Fibroblast of skin of abdomen (primary cell): ENCODE measurements at places on chromosomes 12 and 14.
A peak's percentile ranks its signal among the peaks of the same experiment; 100 is the strongest.

GRCh38 chr12:62799766-62800406, 135.1 kb downstream of the PPM1H start:
- DNase-seq, result no peak

GRCh38 chr12:63967358-63968145, 123.1 kb downstream of the SRGAP1 start:
- peak; percentile 59 for DNase-seq

DNA sequence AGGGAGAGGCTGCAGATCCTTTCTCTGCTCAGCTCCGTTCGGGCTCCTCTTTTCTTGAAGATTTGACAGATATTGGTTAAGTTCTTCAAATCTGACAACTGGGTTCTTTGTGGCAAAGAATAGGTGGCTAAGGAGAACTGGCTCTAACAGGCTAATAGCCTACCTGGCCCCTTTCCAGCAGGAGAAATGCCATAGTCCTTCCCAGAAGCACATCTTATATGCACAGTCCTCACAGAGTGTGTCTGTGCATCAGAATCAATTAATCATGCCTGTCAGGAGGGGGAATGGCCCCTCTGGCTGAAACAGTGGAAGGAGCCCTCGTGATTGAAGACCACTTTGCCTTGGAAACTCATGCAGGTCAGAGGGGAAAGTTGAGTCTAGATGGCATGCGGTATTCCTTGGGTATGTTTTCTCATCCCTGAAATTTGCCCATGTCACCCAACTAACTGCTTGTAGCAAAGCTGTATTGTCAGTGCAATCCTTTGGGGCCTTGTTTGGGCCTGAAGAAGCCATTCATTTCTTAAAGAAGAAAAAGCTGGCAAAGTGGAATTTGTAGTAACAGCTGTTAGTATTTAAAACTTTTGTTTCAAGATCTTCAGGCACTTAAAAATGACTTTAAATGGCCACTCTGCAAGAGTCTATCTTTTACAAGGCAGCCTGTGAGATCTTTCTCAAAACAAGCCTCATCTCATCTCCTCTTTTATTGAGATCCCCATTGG, 251.5 kb downstream of the ZFP36L1 start:
- DNase-seq, result no peak

DNA sequence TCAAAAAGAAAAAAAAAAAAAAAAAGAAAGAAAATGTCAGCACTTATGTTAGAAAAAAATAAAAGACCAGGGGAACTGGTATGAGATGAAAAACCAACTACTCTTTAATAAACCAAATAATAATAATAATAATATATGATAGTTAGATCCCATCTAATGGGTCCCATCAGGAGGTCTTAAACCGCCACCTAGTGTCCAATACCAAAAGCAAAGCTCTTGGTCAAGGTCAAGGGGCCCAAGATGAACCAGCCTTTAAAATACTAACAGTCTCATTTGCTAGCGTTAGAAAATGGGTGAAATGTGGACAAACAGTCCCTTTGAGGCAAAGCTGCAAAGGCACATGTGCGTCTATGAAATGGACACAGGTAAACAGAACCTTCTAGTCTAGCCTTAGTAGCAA, 12.3 kb downstream of the BRAP start:
- DNase-seq, result peak; percentile 18

DNA sequence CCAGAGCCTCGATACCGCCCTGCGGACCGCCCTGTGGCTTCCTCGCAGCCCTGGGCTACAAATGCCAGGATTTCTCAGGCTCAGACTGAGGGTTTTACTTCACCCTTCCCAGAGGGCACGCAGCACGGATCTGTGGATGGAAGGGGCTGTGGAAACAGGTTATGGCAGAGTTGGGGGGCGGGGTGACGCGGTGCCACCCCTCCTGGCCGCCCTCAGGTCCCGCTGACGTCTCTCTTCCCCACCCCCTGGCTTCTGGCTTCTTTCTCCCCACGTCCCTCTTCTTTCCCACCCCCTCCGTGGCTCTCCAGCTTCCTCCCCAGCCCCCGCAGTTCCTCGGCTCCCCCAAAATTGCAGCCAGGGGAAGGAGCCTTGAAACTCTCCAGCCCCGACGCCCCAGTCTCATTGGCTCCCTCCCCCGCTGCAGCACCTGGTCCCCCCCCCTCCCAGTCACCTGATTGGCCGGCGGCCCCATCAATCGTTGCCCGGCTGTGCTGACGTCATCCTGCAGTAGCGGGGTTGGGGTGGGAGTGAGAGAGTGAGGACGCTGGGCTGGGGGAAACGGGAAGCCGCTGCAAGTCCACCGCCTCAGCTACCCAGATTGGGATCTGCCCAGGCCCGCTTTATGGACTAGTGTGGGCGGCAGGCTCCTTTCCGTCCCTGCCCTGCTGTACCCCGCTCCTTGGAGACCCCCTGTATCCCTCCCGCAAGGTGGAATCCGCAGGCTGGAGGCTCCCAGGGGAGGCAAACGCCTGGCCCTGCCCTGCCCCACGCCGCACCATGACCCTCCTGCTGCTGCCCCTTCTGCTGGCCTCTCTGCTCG, at the start of gene CLSTN3:
Gene CLSTN3, plus strand, starts transcription at position 500 of the 820 bp plus-strand sequence. Its CDS starts 278 bp downstream, at position 778.
- peak; percentile 77 for DNase-seq

DNA sequence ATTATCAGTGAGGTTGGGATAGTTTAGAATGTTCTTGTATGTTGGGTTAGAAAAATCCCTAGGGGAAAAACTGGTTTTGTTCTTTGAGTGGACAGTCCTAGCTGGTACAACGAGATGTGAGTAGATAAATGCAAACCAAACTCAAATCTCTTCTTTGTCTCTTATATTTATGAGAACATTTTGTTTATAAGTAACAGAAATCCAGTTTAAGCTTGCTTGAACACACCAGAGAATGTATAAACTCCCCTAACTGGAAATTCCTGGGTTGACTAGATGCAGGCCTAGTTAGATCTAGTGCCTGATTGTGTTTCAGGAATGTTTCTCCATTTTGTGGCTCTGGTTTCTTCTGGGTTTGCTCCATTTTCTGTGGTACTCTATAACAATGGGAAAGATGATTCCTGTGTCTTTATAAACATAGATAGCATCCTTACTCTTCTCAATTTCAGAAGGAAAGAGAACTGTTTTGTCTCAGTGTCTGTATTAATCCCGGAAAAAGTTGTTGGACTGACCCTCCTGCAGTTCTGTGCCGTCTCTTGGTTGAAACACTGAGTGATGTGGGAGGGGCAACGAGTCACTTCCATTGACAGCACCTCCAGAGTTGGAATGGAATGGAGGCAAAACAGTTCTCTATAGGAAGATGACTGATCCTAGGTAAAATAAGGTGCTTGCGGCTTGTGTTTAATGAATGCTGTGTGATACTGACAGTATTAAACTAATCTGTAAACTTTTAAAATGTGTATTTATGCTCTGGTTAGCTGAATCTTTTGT, 244.8 kb downstream of the TMTC2 start:
- no peak for DNase-seq

GRCh38 chr14:35403603-35404448, 723 bp downstream of the NFKBIA start:
- peak; percentile 95 for DNase-seq

- DNase-seq, result no peak
Measured at GRCh38 chr14:27367345-27367744, 769.5 kb upstream of the NOVA1 start.

DNA sequence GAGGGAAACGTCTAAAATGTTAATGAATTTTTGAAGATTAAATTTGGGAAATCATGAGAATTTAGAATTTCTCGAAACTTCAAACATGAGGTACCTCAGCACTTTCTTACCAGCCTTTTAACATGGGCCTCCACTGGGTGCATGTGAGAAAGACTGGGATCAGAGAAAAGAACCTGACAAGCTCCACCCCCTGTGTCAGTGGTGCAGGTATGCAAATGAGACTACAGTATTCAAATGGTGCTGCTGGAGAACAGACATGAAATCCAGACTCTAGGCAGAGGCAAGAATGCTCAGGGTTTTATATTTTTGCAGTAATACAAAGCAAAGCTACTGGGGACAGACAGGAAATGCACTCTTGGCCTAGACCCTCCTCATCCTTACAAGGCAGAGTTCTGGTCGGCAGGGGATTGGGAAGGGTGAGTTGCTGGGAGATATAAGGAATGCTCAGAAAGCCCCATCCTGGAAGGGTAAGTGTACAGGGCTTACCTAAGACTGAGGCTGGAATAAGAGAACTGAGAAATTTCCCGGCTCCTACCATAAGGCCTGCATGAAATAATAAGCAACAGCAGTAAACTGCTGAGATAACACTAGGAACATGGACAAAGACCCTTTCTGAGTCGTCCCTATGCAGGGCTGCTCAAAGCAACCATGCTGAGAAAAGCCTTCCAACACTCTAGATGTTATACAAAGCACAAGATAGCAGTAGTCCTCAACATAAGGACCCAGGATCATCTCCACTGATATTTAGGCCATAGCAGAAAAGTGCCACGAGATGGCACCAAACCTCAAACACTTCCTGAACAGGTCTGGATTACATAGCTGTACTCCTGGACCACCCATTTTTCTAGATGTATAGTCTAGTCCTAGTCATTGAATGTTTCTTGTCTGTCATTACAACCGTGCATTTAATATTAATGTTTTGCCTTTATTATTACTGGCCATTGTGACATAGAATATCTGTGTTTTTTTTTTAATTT, 260.8 kb downstream of the RASSF9 start:
- peak; percentile 63 for DNase-seq

- DNase-seq, result no peak
Measured at GRCh38 chr12:131266591-131267467, 313.1 kb downstream of the ADGRD1 start.

DNA sequence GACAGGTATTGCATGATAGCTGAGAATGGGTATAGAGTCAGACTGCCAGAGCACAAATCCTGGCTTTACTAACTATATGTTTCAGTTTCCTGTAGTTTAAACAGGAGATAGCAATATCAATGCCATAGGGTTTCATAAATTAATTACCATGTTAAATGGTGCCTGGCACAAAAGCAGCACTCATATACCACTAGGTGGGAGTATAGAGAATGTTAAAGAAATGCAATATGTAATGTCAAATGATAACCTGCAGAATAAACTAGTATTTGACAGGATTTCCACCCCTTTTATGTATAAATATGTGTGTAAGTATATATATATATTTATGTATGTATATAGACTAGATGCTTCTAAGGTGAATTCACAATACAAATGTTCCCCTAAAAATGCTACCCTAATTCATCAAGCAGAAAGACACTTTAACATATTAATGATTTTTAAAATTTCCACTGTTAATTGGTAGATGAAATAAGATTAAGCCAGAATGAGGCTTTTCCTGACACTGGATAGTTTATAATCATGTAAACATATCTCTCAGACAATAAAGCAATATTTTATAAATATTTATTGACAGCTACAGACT, 8.6 kb downstream of the WDR89 start:
- no peak for DNase-seq

- DNase-seq, result no peak
Measured at GRCh38 chr12:88642675-88643431, 62.6 kb upstream of the KITLG start.

- no peak for DNase-seq
Measured at GRCh38 chr14:49016381-49016780, 569.8 kb downstream of the RPS29 start.
